ENCODE measurements at places on chromosomes 11 and 22. TPM values are rescaled to one million over a fixed set of nuclear protein-coding genes. Genes with fewer than 3 reads are reported as not detected.

- DNase-seq = no peak
These were observed 37.0 kb upstream of the FTH1 start for GRCh38 chr11:62004473-62004872.

Gene CHRDL2
- 0.50 TPM for total RNA-seq

Gene CREB3L1
- 1.3 TPM for total RNA-seq

GRCh38 chr22:46998331-46998730 lies 235.9 kb downstream of the TBC1D22A start:
- no peak for DNase-seq

DNA sequence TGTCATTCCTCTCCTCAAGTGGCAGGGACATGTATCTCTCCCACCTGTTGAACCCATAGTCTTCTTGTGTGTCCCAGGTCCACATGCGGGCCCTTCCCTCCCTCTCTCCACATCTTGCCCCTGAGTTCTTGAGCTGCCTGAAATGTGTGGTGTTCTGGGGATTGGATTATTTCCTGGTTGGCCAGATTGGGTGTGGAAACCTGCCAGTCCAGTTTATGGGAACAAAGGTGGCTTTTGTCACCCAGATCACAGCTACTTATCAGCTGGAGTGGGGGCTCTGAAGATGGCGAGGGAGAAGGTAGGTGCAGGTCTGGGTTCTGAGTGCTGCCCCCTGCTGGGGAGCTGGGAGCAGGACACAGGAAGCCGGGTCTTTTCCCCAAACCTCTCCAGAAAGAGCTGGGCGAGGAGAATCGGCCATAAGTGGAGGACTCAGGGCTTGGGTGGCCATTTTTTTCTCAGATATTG lies 14.2 kb downstream of the DTX4 start:
- DNase-seq = no peak

DNA sequence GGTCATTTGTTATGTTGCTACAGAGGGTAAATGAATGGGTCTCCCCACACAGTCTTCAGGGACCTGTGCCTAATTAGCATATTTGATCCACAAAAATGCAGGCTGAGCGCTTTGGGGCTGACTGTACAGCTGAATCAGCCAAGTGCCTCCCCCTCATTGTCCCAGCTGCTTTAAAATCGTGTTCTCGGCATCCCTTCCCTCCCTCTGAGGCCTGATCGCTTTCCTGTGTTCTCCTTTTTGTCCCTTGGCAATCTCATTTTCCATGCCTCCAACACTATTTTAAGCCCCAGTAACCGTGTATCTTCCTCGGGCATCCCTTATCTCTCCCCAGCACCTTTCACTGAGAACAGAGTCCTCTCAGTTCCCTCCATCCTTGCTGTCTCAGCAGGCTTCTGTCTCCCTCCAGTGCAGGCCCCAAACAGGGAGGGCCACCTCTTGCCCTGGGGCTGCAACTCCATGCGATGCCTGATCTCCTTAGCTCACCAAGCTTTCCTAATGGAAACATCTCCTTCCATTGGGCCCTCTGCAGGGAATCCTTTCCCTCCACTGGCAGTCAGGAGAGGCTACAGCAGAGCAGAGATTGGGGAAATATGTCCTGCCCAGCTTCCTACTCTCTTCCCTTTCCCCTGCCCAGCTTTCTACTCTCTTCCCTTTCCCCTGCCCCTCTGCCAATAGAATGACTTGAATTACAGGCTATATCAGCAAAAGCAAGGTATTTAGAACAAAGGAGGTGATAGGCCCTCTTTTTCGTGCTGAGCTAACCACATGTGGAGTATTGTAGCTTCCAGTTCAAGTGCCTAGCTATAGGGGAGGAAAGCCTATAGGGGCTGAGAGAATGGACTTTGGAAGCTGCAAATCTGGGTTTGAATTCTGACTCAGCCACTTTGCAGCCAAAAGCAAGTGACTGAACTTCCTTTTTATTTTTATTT lies 13.8 kb downstream of the UQCR10 start:
- no peak for DNase-seq

DNA sequence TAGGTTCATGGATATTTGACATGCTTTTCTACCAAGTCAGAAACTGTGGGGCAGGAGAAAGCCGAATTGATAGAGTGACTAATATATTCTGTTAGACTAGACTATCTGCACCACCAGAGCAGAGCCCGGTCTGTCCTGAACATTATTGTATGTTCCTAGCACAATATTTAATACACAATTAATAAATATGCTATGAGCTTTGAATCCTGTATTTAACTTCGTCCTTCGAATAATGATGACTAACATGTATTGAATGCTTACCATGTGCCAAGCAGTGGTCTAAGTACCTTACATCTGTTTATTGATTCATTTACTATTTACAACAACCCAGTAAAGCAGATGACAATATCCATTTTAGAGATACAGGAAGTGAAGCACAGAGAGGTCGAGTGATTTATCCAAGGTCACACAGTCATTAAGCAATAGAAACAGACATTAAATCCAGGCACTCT lies 44.8 kb upstream of the ANO3 start:
- no peak for DNase-seq

- DNase-seq = no peak
These were observed 80.0 kb upstream of the PPARA start for GRCh38 chr22:46070215-46070802.

Gene MYEOV
- total RNA-seq = not detected

Gene NCF4
- 11.3 TPM for total RNA-seq

Gene OR2D2
- total RNA-seq = not detected

DNA sequence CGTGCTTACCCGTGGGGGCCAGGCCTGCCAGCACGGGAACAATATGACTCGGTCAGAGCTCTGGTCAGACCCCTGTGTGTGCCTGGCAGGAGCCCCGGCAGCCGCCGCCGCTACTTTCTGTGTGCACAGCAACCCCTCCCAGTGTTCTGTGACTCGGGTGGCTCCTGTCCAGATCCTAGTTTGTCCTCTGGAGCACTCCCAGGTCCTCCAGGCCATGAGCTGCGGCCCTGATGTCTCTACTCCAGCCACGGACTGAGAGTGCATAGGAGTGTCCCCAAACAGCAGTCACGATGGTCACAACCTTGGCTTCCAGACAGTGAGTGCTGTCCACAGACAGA lies 3.2 kb downstream of the NDUFS8 start:
- DNase-seq = no peak

DNA sequence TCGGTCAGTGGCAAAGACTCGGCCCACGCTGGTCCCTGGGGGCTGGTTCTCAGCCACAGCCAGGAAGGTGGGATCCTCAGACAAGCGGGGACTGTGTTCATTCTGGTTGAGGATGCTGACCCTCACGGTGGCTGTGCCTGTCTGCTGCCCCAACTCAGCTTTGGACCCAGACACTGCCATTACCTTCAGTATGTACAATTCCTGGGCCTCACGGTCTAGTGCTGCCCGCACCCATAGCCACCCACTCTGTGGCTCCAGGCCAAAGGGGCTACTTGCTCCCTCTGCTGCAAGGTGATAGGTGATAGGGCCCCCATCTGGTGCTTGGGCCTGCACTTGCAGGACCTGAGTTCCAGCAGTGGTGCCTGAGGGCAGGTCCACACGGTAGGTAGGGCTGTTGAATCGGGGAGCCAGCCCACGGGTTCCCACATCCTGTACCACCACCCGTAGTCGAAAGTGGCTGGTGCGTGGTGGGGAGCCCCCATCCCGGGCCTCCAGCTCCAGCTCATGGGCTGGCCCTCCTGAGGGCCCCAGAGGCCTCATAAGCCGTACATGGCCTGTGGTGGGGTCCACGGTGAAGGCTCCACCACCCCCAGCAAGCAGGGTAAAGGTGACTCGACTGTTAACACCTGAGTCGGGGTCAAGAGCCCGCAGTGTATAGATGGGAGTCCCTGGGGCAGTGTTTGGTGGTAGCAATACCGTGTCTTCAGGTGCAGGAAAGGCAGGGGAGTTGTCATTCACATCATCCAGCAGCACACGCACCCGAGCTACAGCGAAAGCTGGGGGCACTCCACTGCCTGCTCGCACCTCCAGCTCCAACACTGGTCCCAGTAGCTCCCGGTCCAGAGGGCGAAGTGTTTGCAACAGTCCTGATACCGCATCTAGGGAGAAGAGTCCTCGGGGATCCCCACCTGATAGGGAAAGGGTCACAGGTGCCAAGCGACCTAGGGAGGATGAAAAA lies 13.2 kb upstream of the TPP1 start:
- DNase-seq = no peak

Gene OR52N4
- total RNA-seq = not detected

- peak; percentile 94 for DNase-seq
These were observed 25.6 kb upstream of the TH start for GRCh38 chr11:2196970-2197770.

DNA sequence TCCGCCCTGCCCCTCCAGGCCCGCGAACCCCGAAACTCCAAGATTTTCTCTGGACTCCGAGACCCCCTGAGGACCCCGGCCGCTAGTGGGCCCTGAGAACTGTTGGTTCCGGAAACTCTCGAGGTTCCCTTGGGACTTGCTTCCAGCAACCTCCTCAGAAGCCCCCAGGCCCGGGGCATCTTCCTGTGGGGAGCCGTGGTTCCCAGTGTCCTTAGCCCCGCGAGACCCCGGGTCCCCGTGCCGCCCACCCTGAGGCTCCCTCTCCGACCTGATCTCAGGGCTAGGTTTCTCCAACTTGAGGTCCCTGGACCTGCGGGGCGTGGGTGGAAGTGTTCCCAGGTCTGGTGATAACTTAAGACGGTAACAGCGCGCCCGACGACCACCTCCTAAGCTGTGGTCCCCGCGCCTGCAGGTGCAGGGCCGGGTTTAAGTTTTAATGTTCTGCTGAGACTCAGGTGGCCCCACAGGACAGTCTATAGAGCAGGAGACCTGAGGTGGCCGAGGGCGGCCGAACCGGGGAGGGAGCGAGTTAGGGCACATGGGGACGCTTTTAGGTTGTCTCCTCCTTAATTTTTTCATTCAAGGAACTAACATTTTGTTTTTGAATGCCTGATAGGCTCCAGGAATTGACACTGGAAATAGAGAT lies 720 bp downstream of the FAM118A start:
- DNase-seq = no peak

Gene CAVIN3
- total RNA-seq = 268 TPM

DNA sequence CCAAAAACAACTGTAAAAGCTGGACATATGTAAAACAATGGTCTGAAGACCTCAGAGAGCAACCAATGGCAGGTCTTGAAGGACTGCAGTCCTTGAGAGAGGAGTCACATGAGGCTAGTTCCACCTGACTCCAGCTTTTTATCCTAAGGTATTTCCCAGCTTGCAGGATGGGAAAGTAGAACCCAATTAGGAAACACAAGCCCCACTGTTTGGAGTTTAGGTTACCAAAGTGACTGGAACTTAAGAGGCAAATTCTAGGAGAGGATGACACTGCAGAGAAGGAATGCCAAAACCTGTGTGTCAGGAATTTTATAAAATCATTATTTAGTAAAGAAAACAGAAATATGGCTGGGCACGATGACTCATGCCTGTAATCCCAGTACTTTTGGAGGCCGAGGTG lies 18.4 kb downstream of the OR2AT4 start:
- DNase-seq = no peak

Gene TSPAN32
- 1.2 TPM for total RNA-seq

GRCh38 chr11:78193806-78194205 lies 5.1 kb downstream of the USP35 start:
- no peak for DNase-seq
